ENCODE measurements at places on chromosomes 6 and 20.

GRCh38 chr6:46104209-46104608, 25.6 kb upstream of the ENPP4 start:
- DNase-seq: no peak

- no peak for DNase-seq
Observed at GRCh38 chr6:19898141-19898740, 61.1 kb downstream of the ID4 start.

- DNase-seq: no peak
Observed at GRCh38 chr20:39057143-39057542, 95.0 kb downstream of the DHX35 start.

DNA sequence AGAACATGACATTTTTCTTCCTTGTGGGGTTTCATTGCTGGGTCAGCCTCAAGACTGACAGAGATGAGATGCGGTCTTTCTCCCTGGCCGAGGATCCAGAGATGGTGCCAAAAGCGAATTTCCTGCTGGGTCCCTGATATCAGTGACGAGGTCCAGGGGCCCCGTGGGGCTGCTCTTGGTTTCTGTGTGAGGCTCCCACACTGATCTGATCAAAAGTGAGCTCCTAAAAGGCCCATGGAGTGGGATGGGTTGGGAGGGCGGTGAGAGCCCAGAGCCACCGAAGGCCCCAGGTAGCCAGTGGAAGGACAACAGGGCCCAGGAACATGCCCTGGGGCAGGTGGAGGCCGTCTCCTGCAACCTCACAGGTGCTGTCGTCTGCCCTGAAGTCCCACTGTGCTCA, 208.4 kb upstream of the CDH4 start:
- DNase-seq: no peak

DNA sequence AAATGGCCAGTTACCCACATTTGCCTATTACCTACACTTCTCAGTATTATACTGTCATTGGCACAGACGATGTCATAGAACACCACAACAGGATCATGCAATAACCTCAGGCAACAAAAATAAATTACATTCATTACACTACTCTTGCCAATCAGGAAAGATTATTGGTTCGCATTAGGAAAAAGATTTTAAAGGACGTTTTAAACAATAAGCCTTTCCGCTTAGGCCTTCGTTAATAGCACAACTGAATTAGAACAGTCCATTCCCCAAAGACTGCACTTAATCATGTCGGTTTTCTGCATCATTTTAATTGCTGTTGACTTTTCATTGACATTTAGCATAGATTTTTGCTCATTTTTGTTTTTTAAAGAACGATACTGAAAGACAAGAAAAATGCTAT, 912 bp upstream of the SENP6 start:
- DNase-seq: no peak

DNA sequence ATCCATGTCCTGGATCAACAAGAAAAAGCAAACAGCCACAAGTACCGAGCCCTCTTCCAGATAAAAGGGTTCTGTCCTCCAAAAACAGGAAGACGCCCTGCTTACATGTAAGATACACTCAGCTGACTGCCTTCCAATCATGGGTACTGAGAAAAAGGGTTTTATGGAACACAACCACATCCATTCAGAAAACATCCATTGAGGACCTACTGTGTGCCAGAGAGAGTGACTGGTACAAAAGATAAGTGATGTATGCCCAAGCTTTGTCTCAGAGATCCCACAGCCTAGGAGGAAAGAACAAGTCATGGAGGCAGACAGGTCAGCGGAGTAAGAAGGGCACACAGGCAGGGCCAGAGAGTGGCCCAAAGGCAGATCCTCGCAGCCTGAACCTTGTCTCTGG, 94.8 kb upstream of the SSTR4 start:
- DNase-seq: no peak

DNA sequence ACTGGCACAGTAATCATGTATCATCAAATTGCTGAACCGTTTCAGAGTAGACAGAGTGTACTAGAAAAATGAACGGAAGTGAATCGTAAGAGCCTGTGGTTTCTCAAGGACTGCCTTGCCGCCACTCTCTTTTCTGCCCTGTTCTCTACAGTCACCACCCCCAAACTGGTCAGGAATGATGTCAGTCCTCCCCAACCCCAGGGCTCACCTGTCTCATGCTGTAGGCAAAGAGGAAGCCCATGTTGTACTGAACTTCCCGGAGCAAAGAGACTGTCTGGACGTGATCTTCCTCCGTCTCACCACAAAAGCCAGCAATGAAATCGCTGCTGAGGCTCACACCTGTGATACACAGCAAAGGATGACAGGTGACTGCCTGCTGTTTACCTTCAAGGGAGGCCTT, 31.0 kb downstream of the CDK5RAP1 start:
- no peak for DNase-seq

- DNase-seq: no peak
Observed at GRCh38 chr6:144675231-144675861, 390.2 kb downstream of the UTRN start.

- DNase-seq: no peak
Observed at GRCh38 chr6:106628658-106629102, 618 bp downstream of the RTN4IP1 start.

DNA sequence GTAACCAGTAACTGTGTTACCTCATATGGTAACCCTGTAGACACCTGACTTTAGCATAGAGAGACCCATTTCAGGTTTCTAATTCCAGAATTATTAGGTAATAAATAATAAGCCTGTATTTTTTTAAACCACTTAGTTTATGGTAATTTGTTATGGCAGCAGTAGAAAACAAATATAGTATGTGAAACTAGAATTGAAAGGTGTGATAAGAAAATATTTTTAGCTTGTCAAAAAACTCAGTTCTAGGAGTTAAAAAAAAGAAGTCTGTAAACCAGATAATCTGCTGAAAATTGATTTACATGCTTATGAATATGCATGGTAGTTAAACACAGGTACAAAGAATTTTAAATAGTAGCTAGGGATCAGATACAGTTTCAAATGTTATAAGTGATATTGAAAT, 695.0 kb upstream of the GJE1 start:
- DNase-seq: no peak

- DNase-seq: peak; percentile 75
Observed at GRCh38 chr6:5205877-5206850, 54.6 kb downstream of the LYRM4 start.

DNA sequence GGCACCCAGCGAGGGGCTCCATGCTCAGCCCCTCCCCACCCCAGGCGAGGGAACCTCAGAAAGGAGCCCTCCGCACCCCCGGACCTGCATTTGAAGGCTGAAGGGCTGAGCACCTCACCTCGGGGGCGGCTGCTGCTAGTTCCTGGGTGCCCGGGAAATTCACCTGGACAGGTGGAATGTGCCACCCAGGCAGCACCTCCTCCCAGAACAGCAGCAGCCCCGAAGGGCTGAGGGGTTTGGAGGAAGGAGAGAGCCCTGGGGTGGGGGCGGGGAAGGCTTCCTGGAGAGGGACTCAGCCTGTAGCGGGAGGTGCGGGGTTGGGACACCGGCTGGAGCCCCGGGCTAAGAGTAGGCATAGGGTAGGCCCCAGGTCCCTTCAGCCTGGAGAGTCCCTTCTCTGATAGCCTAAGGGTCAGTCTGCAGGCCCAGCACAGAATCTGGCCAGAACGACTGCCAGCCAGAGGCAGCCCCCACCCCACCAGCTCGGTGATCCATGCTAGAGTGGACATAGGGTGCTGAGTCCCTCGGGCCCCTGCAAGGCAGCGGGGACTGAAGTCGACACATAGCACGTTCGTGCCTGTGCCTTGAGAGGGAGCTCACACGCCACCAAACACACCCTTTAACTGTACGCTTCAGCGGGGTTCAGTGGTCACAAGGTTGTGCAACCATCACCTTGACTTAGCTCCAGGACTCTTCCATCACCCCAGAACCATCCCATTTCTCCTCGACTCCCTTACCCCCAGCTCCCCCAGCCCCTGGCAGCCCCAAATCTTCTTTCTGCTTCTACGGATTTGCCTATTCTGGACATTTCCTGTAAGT, 180.9 kb downstream of the TAF4 start:
- no peak for DNase-seq

DNA sequence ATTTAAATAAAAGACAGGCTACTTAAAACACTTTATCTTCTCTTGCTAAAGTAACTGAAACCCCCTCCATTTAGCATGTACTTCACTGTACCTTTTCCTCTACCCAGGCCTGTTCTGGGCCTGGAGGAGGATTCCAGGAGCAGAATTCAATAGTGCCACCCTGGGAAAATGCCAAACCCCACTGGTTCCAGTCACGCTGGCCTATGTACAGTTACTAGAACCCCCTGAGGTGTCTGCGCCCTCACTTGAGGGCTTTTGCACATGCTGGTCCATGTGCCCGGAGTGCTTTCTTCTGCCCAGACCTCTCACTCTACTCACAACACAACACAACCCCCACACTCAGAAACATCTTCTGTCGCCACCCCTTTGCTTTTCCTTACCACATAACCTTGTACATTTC, 45.5 kb downstream of the TRAM2 start:
- DNase-seq: no peak

DNA sequence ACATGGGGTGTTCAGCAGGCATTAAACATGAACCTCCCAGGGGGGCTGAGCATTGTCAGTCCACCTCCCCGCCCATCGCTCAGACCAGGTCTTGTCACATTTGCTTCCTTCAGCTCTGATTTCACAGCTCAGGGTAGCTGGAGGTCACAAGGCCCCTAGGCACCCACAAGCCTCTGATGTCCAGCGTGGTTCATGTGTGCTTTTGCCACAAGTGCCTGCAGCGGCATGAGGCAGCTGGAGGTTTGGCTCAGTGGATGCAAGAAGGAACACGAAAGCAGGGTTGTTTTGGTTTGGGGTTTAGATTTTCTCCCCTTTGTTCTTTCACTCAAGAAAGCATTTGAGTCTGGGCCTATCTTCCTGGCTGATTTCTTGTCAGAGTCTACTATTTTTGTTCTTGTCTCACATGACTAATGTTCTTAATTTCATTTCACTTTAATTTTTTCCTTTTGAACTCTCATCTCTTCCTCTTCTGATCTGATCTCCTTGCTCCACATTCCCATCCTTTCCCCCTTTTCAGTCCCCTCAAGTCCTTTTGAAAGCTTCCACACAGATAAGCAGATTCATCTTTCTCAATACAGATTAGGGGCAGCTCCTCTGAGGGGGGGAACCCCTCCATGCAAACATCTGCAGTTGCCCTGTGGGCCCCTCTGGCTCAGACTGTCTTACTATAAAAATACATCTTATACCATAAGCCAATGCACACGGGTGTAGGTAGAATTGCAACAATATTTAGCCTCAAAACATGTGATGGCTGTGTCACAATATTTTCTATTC, 68.1 kb upstream of the CEP85L start:
- no peak for DNase-seq

GRCh38 chr6:43149265-43149664, 21.8 kb upstream of the SRF start:
- DNase-seq: no peak

DNA sequence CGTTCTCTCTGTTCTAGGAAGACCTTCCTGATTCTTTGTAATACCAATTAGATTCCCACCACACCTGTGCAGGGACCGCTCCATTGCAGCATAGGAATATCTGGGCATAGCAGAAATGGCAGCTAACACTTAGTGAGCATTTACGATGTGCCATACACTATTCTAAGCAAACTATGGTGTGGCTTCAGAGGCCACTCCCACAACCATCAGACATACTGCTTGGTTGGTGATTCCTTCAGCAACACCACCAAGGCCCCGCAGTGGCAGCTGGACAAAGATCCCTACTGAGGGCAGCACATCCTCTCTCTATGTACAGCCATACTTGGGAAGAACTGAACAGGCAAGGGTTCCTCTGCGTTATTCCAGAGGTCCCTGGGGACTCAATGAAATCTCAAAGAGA, 6.2 kb downstream of the KCNK5 start:
- no peak for DNase-seq

- no peak for DNase-seq
Observed at GRCh38 chr6:226516-227073, 65.7 kb upstream of the DUSP22 start.

DNA sequence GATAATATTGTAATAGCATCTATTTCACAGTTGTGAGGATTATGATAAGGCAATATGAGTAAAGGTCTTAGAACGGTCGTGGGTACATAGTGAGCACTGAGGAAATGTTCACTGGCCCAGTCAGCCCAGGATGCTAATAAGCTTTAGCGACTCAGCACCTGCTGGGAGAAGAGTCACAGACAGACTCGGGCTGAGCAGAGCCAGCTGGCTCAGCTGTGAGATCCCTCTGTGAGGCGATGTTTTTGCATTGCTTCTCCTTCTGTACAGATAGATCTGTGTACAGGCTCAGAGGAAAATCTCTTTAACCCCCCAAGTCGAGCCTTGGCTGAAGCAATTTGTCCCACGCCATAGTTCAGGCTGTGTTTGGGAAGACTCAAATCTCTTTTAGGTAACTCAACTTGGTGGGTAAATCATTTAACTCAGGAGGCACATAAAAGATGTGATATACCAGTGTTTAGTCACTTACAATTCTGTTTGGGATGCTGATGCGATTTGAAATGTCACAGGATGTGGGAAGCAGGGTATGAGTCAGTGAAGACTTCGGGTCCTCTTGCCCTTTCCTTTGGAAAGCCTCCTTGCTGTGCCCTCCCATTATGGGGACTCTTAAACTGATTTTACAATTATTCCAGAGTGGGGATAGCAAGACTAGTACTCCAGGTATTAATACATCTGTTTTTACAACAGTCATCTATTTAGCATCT, 53.1 kb downstream of the PHACTR1 start:
- peak; percentile 24 for DNase-seq

GRCh38 chr6:169990095-169991030, 238.9 kb downstream of the ERMARD start:
- no peak for DNase-seq
